ENCODE measurements at places on chromosomes 3 and 15.

GRCh38 chr3:52712291-52713212 lies 6.6 kb downstream of the SPCS1 start:
- DNase-seq, result no peak

DNA sequence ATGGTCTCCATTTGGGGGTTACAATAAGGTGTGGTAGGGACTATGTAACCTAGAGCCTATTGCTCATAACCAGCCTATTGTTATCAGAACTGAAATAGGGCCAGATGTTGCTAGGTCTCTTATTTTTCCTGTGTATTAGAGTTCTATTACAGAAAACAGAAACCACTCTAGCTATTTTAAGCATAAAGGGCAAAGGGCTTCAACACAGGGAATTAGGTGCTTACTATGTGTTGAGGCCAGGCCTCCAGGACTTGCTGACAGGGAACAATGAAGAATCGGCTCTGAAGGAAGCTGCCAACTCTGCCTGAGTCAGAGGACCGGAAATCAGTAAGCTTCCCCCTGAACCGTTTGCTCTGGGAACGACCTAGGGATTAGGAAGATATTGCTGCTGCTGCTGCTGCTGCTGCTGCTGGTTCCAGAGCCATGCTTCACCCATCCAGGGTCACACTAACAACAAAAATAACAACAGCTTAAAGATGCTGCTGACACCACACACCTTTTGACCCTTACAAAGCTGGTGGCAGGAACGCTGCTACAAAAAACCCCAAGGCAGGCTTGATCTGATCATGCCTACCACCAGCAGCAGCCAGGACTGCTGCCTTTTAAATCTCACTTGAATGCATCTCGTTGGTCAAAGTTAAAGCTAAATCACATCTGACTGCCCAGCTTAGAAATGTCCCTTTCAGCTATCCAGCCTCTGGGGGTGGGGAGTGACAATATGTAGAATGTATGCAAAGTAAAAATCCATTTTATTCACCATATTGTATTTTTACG lies 276.9 kb upstream of the IL12A start:
- DNase-seq, result no peak

DNA sequence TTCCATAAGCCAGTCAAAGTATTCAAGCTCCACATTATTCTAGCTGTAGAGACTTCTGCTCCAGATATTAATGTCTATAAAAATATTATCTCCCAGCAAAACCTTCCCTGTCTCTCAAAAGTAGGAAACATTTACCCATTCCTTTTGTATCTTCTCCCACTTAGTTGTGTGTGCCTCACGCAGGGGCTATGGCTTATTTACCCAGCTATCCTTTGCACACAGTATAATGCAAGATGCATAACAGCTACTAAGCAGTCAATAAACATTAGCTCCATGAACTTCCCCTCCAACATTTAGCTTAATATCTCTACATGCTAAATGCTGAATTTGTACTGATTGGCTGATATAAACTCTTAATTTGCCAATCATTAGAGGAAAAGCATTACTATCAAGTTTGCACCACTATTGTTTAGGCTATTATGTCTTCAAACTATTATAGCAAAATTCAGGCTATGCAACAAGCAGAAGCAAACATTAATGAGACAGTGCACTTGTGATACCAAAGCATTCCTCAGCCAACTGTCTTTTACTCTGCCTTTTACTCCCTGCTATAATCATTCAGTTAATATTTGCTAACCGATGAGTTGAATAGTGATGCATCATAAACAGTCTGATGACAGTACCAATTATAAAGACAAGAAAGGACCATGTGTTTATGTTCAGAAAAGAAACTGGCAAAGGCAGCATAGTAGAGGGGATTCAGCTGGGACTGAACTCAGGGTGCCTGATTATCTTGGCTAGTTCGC lies 81.2 kb downstream of the PLCH1 start:
- DNase-seq, result no peak

- no peak for DNase-seq
Measured at GRCh38 chr3:13095408-13095937, 22.2 kb upstream of the IQSEC1 start.

GRCh38 chr3:16906682-16907081 lies 21.9 kb downstream of the PLCL2 start:
- DNase-seq, result no peak

DNA sequence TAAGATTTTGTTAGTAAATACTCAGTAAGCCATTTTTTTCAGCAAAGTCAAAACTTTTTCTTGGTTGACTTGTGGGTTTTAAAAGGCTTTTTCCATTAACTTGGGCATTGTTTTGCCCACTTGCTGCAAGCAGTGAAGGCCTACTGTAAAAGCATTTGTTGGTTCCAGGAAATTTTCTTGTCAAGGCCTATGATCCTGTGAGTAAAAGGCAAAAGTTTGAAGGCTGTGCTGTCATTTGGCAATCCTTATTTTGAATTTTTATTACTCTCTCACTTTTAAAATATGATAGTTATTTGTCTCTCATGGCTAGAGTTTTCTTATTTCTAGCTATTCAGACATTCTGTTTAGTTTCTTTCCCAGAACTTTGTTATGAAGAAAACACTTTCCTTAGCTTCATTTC lies 13.0 kb downstream of the P2RY12 start:
- no peak for DNase-seq

GRCh38 chr3:80142714-80143113 lies 374.9 kb upstream of the ROBO1 start:
- DNase-seq, result no peak
